RWPE2 (cell line): ENCODE measurements at places on chromosomes 5 and 9.

- no peak for DNase-seq
Observed at GRCh38 chr9:37700131-37700530, 49.4 kb downstream of the FRMPD1 start.

DNA sequence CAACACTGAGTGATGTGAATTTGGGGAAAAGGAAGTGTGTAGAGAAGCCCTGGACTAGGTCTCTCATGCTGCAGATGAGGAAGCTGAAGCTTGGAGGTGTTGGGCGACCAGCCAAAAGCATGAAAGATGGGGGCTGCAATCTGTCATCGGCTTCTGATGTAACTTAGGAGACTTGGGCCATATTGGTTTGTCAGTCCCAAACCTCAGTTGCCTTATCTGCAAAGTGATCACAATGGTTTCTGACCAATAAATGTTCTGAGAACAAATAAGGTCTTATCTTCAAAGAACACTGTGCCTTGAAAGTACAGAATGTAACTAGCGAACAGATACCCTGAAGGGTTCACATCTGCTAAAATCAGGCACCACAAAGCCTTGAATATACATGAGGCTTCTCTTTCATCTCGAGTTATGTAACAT is 198.4 kb upstream of the NR3C1 start:
- DNase-seq, result no peak

- DNase-seq, result no peak
Observed at GRCh38 chr5:13731121-13731628, 213.3 kb downstream of the DNAH5 start.

- no peak for DNase-seq
Observed at GRCh38 chr5:151688436-151688835, 1.7 kb upstream of the SPARC start.

DNA sequence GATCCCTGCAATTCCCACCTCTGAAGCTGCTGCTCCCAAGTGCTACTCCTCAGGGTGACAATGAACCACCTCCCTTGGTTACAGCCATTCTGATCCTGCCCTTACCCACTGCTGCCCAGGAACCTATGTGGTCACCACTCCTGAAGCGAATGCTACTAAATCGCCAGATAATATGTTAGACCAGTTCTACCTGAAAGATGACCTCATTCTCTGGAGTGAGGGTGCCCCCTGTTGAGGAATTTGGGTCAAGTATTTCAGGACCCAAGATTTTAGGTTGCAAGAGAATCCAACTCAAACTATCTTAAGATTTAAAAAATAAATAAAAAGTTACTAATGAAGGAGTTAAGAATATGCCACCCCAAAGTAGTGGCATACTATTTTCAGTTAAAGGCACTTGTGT is 5.8 kb upstream of the SNAPC3 start:
- DNase-seq, result no peak
